T-helper 17 cell (primary cell): ENCODE measurements at places on chromosomes 2 and 18.

GRCh38 chr2:1862608-1863280, 118.4 kb upstream of the PXDN start:
- peaks cover 4% of the 10 kb centered on the region for H3K36me3 ChIP-seq
- no peak overlapping the region for H3K27ac ChIP-seq
- no peak overlapping the region for H3K4me3 ChIP-seq
- DNase-seq = no peak
- peaks cover 3% of the 10 kb centered on the region for H3K4me1 ChIP-seq

DNA sequence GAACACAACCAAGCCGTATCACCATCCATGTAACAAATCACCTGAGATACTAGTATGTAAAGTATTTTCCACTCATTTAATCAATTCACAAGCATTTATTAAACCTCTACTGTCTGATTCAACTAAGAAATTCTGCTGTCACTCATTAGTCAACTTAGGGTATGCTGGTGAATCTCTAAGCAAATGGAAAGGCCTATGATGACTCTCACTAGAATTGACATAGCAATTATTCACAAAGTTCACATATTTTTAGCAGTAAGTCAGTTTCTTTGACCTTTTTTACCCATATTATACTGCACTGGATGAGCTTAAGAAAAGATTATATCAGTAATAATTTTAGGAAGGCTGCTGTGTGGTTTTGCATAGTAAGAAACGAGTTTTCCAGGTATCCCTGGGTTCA, 130.1 kb downstream of the SLC8A1 start:
- no peaks in the 10 kb centered on the region for H3K27me3 ChIP-seq
- H3K4me1 ChIP-seq = no peaks in the 10 kb centered on the region
- no peak overlapping the region for H3K4me3 ChIP-seq
- H3K36me3 ChIP-seq = no peaks in the 10 kb centered on the region
- no peak for DNase-seq

GRCh38 chr2:80135001-80135400, 169.6 kb downstream of the LRRTM1 start:
- DNase-seq = no peak
- H3K27ac ChIP-seq = no peak overlapping the region
- no peaks in the 10 kb centered on the region for H3K27me3 ChIP-seq
- H3K4me3 ChIP-seq = no peak overlapping the region

- H3K4me3 ChIP-seq = no peak overlapping the region
- peaks cover 6% of the 10 kb centered on the region for H3K4me1 ChIP-seq
- no peak for DNase-seq
- H3K27ac ChIP-seq = no peak overlapping the region
- H3K36me3 ChIP-seq = no peaks in the 10 kb centered on the region
These were observed 883.3 kb downstream of the NRXN1 start for GRCh38 chr2:50148632-50149031.

DNA sequence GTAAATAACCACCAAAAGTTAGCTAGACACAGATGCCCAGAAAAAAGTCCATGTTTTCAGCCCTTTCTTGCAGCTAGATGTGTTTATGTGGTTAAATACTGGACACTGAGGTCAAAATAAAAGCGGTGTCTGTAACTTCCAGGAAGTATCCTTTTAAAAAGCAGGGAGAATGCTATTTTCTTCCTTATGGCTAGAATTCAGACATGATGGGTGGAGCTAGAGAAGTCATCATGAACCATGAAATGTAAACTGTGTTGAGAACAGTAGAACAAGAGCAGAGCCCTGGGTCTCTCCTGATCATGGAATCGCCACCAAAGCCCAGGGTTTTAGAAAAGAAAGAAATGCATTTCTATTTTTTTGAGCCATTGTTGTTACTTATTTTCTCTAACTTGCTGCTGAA, 41.3 kb upstream of the GALNT3 start:
- peaks cover 4% of the 10 kb centered on the region for H3K36me3 ChIP-seq
- no peak overlapping the region for H3K27ac ChIP-seq
- no peak for DNase-seq
- no peaks in the 10 kb centered on the region for H3K27me3 ChIP-seq
- no peaks in the 10 kb centered on the region for H3K4me1 ChIP-seq
- H3K4me3 ChIP-seq = no peak overlapping the region

DNA sequence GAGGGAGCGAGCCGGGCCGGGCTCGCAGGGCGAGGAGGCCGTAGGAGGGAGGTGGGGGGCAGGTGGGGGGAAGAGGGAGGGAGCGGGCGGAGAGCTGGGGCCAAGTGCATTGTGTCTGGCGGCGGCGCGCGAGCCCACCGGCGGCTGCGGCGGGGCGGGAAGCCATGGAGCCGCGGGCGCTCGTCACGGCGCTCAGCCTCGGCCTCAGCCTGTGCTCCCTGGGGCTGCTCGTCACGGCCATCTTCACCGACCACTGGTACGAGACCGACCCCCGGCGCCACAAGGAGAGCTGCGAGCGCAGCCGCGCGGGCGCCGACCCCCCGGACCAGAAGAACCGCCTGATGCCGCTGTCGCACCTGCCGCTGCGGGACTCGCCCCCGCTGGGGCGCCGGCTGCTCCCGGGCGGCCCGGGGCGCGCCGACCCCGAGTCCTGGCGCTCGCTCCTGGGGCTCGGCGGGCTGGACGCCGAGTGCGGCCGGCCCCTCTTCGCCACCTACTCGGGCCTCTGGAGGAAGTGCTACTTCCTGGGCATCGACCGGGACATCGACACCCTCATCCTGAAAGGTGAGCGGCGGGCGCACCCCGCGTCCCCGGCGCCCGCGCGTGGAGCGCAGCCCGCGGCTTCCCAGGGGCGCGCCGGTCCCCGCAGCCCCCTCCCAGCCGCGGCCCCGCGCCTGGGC, at the start of gene TMEM178A:
TMEM178A (plus strand) TSS at position 107 of the 680 bp plus-strand sequence; CDS start at position 165, 58 bp downstream.
- peaks cover 11% of the 10 kb centered on the region for H3K36me3 ChIP-seq
- no peak for DNase-seq
- H3K27ac ChIP-seq = no peak within 1 kb of the TSS
- peaks cover 8% of the 10 kb centered on the region for H3K4me1 ChIP-seq

GRCh38 chr2:160010361-160011145, 51.9 kb downstream of the PLA2R1 start:
- DNase-seq = no peak
- H3K27ac ChIP-seq = no peak overlapping the region
- H3K4me1 ChIP-seq = peaks cover 2% of the 10 kb centered on the region
- peaks cover 69% of the 10 kb centered on the region for H3K27me3 ChIP-seq

DNA sequence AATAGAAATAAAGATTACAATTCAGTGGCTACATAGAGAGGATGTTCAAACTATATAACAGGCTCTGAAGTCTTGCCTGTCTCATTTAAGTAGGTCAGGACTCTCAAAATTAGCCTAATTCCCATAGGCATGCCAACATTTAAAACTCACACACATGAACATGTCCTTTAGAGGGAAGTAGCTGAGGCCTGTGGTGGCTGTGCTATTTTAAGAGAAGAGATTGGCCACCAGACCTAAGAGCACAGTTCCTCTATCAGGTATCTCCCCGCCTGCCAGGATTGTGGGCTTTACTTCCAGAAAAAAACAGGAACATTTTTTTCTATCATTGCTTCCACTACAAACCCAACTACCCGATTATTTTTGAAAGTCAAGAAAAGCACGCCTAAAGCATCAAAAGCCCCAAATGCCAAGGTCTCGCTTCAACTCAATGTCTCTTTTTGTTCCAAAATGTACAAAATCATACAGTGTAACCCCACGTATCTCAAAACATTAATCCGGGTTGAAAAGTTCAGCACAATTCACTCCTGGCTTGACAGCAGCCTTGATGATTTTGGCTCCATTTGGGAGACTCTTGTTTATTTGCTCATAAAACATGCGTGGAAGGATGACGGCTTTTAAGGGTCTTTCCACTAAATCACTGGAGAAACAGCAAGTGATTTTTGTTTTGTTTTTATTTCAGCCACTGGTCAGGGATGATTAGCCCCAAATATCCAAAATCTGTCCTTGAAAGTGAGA, 15.3 kb downstream of the FHL2 start:
- DNase-seq = no peak
- no peak overlapping the region for H3K4me3 ChIP-seq
- H3K36me3 ChIP-seq = peaks cover 2% of the 10 kb centered on the region
- H3K4me1 ChIP-seq = peaks cover 6% of the 10 kb centered on the region
- H3K27me3 ChIP-seq = peaks cover 14% of the 10 kb centered on the region

GRCh38 chr2:136060416-136060815, 57.5 kb downstream of the CXCR4 start:
- no peak overlapping the region for H3K4me3 ChIP-seq
- no peaks in the 10 kb centered on the region for H3K36me3 ChIP-seq
- peaks cover 36% of the 10 kb centered on the region for H3K4me1 ChIP-seq
- H3K27ac ChIP-seq = no peak overlapping the region
- no peak for DNase-seq
- H3K27me3 ChIP-seq = no peaks in the 10 kb centered on the region

DNA sequence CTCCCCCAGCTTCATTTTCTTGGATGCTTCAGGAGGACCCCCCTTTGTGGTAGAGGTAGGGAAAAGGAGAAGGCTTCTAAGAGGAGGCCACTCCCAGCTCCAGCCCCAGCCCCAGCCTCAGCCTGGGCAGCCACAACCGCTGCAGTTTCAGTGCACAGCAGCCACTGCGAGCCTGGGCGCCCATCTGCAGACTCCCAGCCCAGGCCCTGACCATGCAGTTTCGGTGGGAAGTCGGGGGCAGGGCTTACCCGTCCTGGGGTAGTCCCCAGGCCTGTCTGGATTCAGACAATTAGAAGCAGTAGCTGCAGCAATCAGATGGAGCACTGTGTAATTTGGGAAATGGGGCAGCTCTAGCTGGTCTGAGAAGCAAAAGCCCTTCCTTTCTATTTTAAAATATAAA, 28.6 kb downstream of the ITM2C start:
- H3K27me3 ChIP-seq = peaks cover 70% of the 10 kb centered on the region
- no peak for DNase-seq
- H3K27ac ChIP-seq = no peak overlapping the region

- no peaks in the 10 kb centered on the region for H3K36me3 ChIP-seq
- H3K27me3 ChIP-seq = no peaks in the 10 kb centered on the region
- no peak overlapping the region for H3K27ac ChIP-seq
- no peak overlapping the region for H3K4me3 ChIP-seq
These were observed 20.6 kb downstream of the ZNF236 start for GRCh38 chr18:76842837-76843530.

GRCh38 chr2:133352719-133353118, 215.5 kb downstream of the NCKAP5 start:
- H3K4me3 ChIP-seq = no peak overlapping the region
- no peak for DNase-seq
- no peaks in the 10 kb centered on the region for H3K36me3 ChIP-seq
- no peaks in the 10 kb centered on the region for H3K4me1 ChIP-seq
- no peaks in the 10 kb centered on the region for H3K27me3 ChIP-seq
